Cerebellar nuclear complex (tissue), 1 donor: ENCODE measurements at places on chromosomes 11 and 22.

DNA sequence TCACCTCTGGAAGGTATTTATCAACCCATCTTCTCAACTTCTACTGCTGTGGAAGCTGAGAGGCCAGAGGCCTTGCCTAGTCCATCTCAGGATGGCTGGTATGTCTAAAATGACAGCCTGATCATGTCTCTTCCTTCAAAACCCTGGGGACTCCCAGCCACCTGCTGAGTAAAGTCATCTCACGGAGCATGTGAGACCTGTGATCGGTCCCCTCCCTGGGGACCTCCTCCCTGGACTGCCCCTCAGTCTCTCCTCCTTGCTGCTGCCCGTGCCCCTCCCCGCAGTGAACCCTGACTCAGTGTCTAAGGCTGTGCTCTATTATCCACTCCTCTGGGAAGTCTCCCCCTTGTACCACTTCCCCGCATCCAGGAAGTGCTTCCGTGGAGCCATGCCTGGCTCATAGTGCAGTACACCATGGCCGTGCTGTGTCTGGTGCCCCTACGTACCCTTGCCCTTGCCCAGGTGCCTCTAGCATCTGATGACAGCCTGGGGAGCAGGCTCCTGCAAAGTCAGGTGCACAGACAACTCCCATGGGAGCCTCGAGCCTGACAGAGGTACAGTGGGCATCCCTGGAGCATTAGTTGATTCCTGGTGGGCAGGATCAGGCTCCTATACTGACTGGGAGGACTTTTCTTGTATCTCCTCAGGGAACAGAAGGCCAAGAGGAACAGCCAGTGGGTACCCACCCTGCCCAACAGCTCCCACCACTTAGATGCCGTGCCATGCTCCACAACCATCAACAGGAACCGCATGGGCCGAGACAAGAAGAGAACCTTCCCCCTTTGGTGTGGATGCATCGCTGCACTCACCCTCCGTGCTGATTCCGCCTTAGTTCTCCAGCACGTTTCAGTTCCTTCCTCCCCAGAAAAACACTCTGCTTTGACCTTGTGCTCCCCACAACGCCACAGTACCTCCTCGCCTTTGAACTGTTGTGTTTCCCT is 13.8 kb downstream of the SMARCB1 start:
- no peak for DNase-seq

GRCh38 chr11:18063125-18063524 is 17.1 kb upstream of the TPH1 start:
- DNase-seq, result no peak

DNA sequence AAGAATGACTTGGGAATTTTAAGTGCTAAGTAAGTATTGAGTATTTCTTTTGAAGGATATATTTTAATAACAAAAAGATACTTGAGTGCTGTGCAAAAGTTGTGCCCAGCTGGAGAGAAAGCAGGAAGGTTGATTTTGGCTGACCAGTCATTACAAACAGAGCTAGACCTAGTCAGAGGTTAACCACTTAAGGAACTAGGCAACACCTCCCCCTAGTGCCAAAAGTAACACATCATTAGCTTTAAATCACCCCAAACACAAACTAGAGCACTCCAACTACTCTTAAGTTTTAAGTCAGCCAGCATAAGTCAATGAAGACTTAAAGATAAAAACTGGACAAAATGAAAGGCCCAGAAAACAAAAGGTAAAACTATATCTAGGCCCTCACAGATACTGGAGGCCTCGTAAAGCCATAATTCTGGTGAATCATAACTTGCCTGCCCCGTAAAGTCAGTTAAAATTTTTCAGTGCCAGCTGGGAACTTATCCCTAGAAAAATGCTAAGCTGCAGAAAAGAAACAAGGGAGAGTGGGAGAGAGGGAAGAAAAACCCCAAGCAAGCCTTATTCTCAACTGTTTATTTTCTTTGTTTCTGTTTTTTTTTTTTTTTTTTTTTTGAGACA is 4.6 kb downstream of the TMEM9B start:
- no peak for DNase-seq

- no peak for DNase-seq
Measured at GRCh38 chr11:61985869-61986268, 18.4 kb upstream of the FTH1 start.

DNA sequence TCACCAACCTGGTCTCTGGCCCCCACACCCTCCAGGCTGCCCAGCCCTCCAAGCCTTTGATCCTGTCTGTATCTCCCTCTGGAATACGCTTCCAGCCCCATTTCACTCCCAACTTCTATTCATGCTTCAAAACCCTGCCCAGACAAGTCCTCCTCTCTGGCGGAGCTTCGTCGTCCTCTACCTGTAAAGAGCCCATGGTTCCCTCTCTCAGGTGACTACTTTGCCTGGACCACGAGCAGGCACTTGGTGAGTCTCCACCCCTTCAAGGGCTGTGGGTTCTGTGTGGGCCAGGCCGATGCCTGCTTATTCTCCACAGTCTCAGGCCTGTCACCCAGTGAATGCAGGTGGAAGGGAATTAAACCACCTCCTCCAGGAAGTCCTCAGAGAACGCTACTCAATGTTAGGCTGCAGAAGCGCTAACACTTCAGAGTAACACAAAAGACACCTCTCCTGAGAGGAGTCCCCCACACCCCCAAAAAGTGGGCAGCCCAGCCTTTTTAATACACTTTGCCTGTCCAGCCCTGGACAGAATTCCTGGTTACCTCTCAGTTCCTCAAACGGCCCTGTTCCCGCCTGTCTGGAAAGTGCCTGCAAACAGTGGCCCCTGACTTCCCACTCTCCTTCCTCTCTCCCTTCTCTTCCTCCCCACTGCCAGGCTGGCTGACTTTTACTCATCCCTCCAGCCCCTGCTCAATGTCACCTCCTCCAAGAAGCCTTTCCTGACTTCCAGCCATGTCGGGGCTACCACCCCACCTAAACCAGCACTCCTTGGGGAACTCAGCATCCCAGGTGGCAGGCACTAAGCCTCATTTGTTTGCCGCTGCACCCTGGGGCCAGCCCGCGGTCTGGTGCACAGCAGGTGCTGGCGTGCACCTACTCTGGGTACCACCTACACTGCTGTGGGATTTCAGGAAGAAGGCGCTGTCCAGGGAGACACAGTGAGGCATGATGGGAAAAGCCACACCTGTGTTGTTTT is 9.0 kb downstream of the RAC2 start:
- no peak for DNase-seq

GRCh38 chr11:28770806-28771205 is 662.6 kb downstream of the METTL15 start:
- DNase-seq, result no peak

- DNase-seq, result no peak
Measured at GRCh38 chr11:2095198-2095520, 44.0 kb downstream of the IGF2 start.

- no peak for DNase-seq
Measured at GRCh38 chr11:13376838-13377237, 86.2 kb downstream of the BTBD10 start.

DNA sequence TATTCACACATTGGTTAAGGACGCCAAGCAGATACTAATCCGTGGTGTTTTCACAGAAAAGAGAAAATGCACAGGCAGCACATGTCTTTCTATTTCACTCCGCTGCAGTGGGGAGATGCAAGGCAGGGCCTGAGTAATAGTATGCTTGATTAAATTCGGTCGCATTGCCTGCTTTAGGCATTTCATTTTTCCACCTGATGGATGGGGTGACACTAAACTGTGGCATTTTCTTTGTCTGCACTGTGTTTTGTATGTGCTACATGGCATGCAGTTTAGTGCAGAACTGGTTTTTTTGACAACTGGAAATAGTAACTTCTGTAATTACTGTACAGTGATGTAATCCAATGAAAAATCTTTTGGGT is 94.9 kb downstream of the SLC17A6 start:
- no peak for DNase-seq

DNA sequence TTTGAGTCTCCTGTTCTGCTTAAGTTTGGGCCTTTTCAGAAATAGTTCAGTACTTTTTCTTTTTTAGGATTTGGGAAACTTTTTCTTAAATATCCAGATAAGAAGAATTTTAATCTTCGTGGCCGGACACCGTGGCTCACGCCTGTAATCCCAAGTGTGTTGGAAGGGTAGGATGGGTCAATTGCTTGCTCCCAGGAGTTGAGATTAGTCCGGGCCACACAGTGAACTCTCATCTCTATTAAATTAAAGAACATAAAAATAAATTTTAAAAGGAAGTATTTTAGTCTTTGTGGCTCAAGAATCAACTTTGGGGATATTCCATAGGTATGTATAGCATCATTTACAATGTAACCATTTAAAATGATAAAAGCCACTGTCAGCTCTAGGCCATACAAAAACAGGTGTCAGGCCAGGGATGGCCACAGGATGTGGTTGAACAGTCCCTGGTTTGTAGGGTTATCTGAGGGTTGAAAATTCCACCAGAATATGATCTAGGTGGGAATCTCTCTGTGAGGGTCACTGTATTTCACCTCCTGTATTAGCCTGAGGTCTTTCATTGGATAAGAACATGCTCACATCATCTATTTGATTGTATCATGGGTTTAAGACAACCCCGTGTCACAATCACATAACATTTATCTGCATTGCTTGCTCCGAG is 115.6 kb downstream of the GGTLC2 start:
- DNase-seq, result no peak

GRCh38 chr22:31629741-31630184 is 32.3 kb downstream of the PISD start:
- no peak for DNase-seq

DNA sequence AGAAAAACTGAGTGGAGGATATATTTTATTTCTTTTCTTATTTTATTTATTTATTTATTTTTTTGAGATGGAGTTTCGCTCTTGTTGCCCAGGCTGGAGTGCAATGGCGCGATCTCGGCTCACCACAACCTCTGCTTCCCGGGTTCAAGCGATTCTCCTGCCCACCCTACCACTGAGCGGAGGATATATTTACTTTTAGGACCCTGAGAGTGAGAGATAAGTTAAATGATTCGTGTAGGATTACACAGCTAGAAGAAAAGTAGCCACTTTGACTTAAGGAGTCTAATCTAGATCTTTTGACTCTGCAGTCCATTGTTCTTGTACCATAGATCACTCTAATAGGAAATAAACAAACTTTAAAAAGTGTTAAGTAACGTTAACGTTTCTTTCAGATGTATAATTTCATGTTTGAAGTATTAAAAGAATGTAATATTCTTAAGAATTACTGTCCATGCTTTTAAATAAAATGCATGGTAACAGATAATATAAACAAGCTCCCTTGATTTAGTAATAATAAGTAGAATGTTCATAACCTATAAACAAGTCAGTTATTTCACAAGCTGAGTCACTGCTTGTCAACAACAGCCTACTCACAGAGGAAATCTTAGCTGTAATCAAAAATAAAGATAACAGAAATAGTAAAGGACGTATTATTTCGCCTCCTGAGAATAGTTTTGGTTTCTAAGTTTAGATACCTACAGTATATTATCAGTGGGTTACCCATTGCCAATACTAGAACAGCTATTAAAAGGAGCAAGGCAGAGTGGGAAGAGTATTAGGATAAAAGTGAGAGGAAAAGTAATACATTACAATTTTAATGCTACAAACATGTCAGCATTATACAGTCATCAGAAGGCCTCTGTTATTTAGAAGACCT is 18.6 kb downstream of the USP47 start:
- DNase-seq, result no peak

DNA sequence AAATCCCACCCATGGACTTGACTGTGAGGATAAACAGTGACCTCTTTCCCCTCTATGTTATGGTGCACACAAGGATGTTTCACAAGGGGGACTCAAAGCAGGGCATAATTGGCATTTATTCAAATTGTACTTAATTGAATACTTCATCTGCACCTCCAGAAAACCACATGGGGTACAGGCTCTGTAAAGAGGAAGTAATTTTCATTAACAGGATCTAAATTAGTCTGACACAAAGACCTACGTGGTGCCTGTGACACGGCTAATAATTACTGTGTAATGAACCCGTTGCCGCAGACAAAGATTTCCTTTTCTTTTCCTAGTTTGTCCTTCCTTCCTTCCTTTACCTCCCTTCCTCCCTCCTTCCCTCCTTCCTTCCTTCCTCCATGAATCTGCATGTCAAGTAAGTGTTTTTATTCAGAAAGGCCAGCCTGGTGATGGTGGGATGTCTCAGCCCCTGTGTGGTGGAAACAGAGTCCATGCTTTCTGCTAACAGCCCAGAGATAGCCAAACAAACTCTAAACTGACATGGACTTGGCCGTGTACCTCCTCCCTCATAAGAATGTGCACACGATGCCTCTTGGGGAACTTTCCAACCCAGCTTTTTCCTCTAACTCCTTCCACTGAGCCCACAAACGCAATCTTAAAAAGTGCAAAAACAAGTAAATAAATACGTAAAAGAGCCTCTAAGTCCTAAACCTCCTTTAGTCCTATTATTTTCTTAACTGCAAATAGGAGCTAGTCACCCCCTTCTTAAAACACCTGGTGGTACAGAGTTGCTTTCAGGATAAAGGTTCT is 118.8 kb downstream of the INSC start:
- no peak for DNase-seq
